ENCODE measurements at places on chromosomes 4 and X.

GRCh38 chr4:105352826-105353225, 121.0 kb downstream of the PPA2 start:
- no peak for DNase-seq

DNA sequence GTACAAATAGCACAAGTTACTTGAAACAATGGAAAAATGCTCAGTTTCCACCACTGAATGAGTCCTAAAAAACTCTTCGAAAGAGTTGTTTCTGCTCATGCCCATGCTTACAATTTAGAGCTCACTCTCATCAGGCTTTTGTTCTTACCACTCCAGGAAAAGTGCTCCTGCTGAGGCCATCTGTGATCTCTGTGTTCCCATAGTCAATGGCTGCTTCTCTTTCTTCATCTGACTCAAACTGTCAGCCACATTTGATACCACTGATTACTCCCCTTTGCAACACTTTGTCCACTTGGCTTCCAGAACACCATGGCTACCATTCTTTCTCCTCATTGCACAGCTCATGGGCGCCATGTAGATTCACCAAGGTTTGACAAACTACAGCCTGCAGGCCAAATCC, 80.0 kb upstream of the SLC34A2 start:
- no peak for DNase-seq

- no peak for DNase-seq
Measured at GRCh38 chr4:68349279-68349648, 626 bp downstream of the YTHDC1 start.

GRCh38 chr4:188661502-188661901, 522.3 kb downstream of the TRIML1 start:
- no peak for DNase-seq

- DNase-seq, result no peak
Measured at GRCh38 chr4:169682372-169683047, 62.1 kb downstream of the CLCN3 start.

- DNase-seq, result no peak
Measured at GRCh38 chrX:44828008-44828605, 15.7 kb upstream of the DUSP21 start.

GRCh38 chrX:109623997-109624396, 975 bp downstream of the KCNE5 start:
- no peak for DNase-seq

DNA sequence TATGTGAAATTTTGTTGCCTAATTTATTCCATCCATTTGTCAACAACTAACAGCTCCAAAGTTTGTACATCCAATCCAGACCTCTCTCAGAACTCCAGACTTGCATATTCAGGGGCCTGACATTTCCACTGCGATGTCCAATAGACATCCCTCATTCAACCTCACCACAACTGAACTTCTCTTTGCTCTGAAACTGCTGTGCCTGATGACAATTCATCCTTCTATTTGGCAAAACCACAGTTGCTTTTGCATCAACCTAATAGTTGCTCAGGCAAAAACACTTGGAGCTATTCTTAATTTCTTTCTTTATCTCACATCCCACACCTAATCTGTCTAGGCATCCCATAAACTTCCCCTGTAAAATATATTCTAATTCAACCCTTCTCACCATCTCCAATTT, 56.5 kb downstream of the ANTXR2 start:
- DNase-seq, result no peak

DNA sequence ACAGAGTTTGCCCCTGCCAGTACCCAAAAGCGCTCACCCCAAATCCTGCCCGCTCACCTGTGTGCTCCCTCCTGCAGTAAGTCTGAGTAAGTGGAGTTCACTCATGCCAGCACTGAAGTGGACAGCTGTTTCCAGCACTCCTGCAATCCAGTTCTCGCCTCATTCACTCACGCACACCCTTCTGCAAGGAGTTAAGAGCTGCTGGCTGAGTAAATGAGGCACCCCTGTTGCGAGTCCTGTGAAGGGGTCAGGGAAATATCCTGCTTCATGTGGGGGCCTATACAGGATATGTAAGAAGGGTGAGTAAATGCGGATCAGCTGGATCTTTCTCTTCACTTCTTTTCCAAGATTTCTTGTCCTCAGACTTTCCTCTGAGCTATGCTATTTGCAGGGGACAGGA, 23.5 kb downstream of the CXCL8 start:
- no peak for DNase-seq

GRCh38 chrX:19964017-19964710, 26.7 kb downstream of the BCLAF3 start:
- DNase-seq, result no peak

DNA sequence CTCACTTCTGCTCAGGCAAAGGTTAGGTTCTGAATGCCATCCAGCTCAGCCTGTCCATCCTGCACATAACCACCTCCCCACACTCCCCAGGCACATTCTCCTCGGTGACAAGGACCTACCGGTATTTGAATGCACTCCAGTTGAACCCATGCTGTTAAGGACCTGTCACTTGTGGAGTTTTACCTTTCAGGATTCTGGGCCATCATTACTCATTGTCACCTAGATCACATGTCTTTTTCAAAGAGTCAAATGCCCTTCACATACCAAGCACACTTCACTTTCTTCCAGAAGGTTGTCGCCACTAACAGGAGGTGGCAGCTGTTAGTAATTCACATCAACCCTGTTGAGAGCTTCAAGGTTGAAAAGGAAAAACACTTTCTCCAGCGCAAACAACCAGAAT, 218.3 kb downstream of the SOWAHB start:
- no peak for DNase-seq

- no peak for DNase-seq
Measured at GRCh38 chr4:174672276-174672675, 150.0 kb upstream of the HPGD start.

GRCh38 chrX:150018931-150019361, 80.7 kb upstream of the EOLA2 start:
- DNase-seq, result no peak

DNA sequence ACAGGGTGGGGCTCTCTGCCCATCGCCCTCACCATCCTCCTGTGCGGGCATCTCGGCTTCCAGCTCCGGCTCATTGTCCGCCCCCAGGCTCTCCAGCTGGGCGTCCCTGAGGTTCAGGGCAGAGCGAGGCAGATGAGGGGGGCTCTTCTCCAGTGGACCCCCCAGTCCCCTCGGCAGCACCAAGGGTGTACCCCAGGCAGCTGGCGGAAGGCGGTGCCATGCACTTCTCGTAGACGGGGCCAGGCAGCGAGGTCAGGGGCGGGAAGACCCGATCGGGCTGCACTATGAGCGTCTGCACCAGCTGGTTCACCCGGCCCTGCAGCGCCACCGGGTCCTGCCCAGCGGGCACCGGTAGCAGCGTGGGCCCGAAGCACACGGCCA, 5.5 kb downstream of the AVPR2 start:
- no peak for DNase-seq

DNA sequence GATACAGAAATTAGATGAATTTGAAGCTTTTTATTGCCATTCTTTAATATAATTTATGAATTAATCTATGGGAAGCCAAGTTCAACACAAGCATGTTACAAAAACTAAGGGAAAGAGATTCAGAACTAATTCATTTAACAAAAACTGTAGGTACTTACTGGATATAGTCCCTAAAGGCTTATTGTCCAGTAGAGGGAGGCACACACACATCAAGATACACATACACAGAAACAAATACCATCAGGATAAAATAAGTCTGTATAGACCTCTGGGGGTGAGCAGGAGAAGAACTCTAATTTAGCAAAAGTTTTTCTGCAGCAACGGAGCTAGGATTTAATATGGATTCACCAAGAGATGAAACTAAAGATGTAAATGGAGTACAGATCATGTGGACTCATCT, 83.0 kb upstream of the IL13RA1 start:
- DNase-seq, result no peak

GRCh38 chrX:46673620-46674359, 85.1 kb downstream of the SLC9A7 start:
- no peak for DNase-seq

DNA sequence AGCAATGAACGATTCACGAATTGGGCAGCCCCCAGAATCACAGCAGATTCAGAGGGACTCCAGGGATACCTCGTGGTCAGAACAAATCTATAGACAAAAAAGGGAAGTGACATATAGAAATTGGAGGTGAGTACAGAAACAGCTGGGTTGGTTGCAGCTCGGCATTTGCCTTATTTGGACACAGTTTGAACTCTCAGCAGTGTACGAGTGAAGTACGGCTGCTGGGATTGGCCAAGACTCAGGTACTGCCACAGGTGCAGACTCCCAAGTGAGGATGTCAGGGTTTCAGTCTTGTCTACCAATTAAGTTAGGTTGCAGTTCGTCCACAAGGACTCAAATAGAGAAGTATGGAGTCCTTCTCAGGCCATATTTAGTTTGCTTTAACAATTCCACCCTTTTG, 28.2 kb downstream of the HTT-AS start:
- DNase-seq, result no peak

DNA sequence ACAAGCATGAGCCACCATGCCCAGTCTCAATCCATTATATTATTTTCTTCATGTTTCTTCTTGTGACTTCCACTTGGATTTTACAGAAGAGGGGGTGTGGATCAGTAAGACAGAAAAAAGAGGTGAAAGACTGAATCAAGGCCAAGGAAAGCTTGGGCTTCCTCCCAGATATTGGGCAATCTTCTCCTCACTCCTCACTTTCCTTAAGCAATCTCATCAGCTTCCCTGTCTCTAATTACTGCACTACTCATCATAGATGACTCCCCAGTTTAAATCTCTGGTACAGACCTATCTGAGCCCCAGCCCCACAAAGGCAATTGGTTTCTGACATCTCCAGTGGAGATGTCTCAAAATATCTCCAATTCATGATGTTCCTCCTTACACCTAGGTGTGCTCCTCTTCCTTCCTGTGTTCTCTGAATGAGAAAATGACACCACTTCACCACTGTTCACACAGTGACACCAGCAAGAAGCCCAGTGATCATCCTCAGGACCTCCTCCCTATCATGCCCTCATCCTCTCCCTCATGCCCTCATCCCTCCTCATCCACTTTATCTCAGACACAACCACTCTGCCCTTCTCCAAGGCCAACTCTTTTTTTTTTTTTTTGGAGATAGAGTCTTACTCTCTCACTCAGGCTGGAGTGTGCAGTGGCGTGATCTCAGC, 44.8 kb upstream of the HERC6 start:
- no peak for DNase-seq

DNA sequence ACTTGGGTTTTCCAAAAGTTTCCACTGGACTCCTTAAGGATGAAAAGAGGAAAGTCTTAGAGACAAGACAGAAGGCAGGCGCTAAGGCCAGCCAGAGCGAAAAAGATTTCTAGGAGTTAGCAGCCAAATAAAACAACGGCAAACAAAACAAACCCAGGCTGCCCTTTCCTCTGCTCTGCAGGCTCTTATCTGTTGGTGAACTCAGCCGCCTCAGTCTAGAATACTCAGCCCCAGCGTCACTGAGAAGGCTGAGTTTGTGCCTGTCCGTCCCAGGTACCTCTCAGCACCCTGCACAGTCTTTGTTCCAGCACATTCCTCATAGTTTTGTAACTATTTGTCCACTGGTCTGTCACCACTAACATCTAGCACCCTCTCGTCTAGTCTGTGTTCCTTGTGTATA, 75.6 kb upstream of the FAM9C start:
- DNase-seq, result no peak

GRCh38 chr4:179196511-179196910, 1754.3 kb upstream of the AGA start:
- no peak for DNase-seq

- no peak for DNase-seq
Measured at GRCh38 chrX:12975991-12976558, 1.2 kb downstream of the TMSB4X start.

- DNase-seq, result no peak
Measured at GRCh38 chr4:1945124-1945895, 63.5 kb downstream of the NELFA start.

DNA sequence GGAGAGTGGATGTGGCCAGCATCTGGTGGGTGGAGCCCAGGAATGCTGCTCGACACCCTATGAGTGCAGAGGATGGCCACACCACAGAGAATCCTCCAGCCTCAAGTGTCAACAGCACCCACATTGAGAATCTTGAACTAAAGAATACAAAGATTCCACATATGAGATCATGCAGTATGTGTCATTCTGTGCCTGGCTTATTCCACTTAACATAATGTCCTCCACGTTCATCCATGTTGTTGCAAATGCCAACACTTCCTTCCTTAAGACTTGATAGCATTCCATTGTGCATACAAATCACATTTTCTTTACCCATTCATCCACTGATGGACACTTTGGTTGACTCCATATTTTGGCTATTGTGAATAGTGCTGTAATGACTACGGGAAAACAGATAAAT, 145.8 kb downstream of the PRKX start:
- no peak for DNase-seq

DNA sequence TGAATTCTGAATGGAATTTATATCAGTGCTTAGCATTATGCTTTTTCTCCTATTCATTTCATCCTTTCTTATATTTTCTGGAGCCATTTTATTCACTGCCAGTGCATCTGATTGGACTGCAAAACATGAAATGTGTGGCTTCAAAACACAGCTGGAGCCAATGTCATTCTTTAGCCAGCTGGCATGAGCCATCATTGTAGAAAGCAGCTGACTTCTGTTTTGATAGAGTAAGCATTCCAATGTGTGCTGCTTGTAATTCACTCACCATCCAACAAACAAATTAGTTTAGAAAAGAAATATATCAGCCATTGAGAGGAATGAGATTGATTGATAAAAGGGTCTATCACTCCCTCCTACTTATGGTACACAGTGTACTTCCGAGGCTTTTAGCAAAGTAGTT, 2616.0 kb downstream of the ARAP2 start:
- no peak for DNase-seq

- DNase-seq, result no peak
Measured at GRCh38 chr4:170198747-170199146, 109.0 kb upstream of the AADAT start.

DNA sequence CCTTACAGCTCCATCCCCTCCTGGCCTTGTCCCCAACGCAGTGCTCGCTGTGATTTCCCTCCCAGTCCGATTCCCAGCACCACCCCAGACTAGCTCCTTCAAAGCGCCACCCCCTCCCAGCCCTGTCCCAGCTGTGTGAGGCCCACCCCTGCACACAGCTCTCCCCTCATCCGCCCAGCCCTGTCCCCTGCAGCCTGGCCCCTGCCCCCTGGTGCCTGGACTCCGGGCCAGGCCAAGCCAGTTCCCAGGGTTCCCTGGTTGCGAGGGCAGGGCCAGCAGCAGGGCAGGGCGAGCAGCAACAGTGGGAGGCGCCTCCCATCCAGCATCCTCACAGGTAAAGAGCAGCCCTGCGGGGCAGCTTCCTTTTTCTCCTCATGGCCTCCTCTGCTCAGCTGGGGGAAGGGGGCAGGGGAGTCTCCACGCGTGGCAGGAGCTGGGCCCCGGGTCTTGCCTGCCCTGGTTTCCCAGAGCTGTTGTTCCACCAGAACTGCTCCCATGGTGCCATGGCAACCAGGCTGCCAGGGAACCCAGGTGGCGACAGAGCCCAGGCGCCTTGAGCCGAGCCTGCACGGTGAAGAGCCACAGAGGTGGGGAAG, 24.8 kb downstream of the IQSEC2 start:
- DNase-seq, result no peak

DNA sequence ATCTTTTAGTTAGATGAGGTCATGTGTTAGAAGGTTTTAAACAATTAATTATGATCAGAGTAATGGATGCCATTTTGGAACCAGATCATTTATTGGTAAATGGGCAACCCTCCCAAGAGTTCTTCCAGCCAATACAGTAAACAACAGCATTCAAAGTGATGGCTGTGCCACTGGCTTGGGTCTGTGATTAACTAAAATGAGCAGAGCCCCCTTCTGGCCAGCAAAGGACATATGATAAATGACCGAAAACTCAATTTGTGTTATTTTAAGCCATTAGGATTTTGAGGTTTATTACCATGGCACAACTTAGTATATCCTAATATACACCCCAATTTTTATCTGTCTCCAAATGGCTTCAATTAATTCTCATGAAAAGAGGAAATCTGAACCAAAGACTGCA, 90.8 kb upstream of the NPFFR2 start:
- DNase-seq, result no peak

All from stimulated activated CD8-positive, alpha-beta memory T cell treated with anti-CD3 and anti-CD28 coated beads, Interleukin-4, amount 100 ng/mL, for 1 hour (primary cell).